SK-N-DZ (cell line): ENCODE measurements at places on chromosomes 16 and 17.

GRCh38 chr16:825341-826061, 25.0 kb upstream of the GNG13 start:
- no peak for DNase-seq

DNA sequence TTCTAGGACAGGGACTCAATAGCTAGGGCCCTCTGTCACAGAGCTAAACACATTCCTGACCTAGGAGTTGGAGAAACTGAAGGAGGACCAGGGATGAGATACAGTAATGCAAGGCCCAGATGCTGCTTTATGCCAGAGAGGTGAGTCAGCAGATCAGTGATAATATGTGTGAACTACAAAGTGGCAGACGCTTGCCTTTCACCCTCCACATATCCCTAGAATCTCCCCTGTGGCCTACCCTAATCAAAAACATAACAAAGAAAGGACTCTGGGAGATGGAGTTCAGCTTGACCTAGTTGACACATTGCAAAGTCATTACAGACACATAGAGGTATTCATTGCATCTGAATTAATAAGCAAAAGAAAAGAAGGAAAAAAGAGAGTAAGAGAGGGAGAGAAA, 417.6 kb upstream of the DYNLRB2 start:
- peak; percentile 50 for DNase-seq

GRCh38 chr17:14387036-14387435, 86.2 kb downstream of the HS3ST3B1 start:
- no peak for DNase-seq

- DNase-seq: no peak
These were observed 94.6 kb downstream of the BANP start for GRCh38 chr16:88045820-88046303.

DNA sequence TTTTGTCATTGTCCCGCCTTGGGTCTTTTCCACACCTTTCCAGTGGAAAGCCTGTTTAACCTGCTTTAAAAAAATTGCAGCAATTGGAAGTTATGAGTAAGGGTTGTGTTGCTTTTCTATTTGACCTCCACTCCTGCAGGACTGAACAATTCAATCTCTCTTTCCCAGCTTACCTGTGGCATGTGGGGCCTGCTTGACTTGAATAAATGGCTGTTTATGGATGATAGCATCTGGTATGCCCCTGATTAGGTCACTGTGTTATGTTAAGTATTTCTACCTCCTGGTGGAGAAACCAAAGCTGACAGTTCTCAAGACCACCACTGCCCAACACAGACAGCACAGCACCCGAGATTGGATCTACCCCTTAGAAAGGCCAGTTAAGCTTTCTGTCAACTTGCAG, 64.8 kb upstream of the NOG start:
- no peak for DNase-seq

- DNase-seq: no peak
These were observed 1.2 kb downstream of the HS3ST3B1 start for GRCh38 chr17:14302091-14302430.

DNA sequence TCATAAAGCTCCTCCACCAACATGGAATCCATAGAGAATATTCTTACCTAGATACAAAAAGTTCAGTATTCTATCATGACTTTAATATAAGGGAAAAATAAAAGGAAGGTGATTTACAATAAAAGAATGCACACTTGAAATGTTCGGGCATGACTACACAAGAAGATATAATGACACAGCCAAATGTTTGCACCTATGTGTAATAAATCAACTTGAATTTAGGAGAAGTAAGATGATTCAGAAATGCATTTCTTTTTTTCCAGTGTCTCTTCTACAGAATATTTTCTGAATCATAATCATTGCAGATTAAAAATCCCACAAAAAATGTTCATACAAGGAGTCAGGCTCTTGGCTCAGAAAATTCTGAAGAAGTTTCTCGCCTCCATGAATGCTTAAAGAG, 404.0 kb upstream of the HSBP1 start:
- DNase-seq: no peak

GRCh38 chr17:43694081-43694870, 32.6 kb upstream of the MEOX1 start:
- peak; percentile 86 for DNase-seq

DNA sequence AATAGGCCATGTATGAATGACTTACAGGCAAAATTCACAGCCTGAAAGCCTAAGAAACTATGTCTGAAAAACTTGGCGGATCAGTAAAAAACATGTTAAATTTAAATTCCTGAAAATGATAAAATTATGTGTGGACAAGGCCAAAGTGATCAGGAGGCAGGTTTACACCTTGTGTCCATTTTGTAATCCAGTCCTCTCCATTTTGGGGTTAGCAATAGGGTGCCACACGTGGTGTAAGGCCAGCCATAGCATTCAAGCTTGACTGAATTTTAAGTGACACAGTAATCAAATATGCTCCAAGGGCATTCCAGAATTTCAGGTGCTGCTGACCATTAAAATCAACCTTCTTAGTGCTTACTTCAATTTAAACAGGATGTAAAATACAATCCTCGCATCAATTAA, 2.7 kb downstream of the RNF43 start:
- no peak for DNase-seq

DNA sequence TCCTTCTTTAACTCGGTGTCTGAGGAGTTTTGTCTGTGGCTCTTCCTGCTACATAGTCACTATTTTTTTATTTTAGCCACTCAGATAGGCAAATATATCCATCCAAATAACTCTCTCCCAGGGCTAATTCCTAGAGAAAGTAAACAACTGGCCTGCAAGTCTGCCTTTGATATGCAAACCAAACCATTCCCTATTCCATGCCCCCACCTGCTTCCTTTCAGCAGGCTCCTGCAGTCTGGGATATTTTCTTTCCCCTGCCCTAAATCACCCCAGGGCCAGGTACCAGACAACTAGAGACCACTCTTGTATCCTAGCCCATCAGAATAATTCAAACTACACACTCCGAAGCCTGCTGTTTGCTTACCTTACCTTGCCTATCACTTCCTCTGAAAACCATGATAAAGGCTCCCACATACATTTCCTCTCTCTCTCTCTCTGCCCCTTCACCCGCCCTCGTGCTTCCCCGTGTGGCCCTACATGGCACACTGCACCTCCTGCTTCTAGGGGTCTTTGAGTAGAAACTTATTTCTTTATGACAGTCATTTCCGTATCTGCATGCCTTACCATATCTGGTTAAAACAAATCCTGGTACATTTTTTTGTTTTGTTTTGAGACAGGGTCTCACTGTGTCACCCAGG, 8.3 kb downstream of the CD300H start:
- DNase-seq: no peak

DNA sequence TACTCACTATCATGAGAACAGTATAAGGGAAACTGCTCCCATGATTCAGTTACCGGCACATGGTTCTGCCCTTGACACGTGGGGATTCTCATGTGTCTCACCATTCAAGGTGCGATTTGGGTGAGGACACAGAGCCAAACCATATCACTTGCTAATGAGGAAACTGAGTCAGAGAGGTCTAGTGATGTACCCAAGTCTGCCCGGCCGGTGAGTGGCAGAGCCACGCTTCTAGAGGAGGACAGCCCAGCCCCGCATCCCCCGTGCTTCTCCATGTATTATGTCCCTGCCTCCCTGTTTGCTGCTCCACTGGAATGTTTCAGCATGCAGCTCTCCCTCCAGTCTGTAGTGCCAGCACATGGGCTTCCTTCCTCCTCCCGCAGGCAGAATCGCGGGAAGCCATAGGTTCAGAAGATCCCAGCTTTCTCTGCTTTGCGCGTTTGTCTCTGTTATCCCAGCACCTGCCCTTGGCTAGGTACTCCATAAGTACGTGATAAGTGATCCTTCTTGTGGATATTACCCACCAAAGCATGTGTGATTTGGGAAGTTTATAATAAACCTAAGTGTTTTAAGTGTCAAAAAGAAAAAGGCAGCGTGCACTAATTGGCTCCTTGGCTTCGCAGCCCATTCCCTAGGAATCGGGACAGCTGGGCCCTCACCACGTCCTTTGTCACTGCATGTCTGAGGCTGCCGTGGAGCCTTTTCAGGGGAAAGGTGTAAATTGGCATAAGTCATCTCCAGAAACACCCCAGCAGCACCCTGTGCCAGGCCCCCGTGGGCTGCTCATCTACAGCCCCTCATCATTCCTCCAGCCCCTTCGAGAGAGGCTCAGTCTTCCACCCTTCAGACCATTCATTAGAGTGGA, 103.8 kb downstream of the CLEC16A start:
- DNase-seq: no peak

GRCh38 chr16:87131061-87131995, 185.9 kb downstream of the C16orf95 start:
- DNase-seq: no peak

DNA sequence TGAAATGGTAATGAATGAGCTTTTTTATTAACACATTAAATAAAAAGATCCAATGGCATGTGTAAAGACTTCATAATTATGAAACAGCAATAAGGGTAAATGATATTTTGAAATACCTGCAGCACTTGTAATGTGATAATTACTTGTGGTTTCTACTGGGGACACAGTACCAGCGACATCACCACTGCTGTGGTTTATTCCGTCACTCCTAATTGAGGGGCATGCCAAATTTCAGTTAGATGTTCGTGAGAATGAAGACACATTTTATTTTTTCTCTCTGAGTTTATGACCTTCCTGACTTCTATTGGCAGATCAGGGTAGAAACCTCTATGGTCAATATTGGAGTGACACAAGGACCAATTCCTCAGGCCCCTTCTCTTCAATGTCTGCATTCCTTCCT, 131.9 kb upstream of the XYLT1 start:
- no peak for DNase-seq

- DNase-seq: no peak
These were observed 13.4 kb downstream of the ST6GALNAC1 start for GRCh38 chr17:76630151-76630550.

GRCh38 chr16:4110065-4110464, 6.2 kb downstream of the ADCY9 start:
- no peak for DNase-seq

GRCh38 chr17:40355804-40356758, 8.5 kb downstream of the GJD3 start:
- no peak for DNase-seq

- DNase-seq: peak; percentile 28
These were observed 2.6 kb downstream of the PARD6A start for GRCh38 chr16:67663151-67663876.

GRCh38 chr16:15933781-15934180, 15.6 kb upstream of the ABCC1 start:
- no peak for DNase-seq

DNA sequence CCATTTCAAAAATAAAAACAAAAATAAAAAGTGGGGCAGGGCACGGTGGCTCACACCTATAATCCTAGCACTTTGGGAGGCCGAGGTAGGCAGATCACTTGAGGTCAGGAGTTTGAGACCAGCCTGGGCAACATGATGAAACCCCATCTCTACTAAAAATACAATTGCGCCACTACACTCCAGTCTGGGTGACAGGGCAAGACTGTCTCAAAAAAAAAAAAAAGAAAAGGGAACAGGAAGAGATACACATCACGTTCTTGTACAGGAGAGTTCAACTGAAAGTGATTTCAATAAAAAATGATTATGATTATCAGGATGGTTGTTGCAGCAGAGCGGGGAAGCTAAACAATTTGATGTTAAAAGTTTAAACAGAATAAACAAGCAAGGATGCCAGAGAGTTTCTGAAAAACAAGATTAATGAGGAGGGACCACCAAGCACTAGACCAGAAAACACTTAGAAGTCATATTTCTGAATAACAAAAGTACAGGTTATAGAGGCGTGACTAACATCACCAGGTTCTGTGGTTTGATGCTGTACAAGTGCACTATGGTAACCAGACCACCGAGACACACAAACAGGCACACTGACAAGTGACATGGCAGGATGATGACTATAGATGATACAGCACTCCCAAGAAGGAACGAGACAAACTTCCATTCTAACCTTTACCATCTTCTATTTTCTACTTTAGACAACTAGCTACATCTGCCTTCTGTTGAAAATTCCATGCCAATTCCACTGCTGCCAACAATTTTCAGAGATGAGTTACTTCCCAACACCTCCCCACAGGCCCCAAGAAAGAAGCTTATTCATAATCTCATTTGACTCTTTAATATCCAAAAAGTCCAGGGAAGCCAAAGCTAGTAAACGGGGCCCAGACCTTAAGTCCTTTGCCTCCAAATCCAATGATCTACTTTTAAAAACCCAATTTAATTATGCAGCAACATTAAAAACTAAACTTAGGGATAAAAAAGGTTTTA, 11.8 kb downstream of the DNAJA2 start:
- DNase-seq: no peak

DNA sequence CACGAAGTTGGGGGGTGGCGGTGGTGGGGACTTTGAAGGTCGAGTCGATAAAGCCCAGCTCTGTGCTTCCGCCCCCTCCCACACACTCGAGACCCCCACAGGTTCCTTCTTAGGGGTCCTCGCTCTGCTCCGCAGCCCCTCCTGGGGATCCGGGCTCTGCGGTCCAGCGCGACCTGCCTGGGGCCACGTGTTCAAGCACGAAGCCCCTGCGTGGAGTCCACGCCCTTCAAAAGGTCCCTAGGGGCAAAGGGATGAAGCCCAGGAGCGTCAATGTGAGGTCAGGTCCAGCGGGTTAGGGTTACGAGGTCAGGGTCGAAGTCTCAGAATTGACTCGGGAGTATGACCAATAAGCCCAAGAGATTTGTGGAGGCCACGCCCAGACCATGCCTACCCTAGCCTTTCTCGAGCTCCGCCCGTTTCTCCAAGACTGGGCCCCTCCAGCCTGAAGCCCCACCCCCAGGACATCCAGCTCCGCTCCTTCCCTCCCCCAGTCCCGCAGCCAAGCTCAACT, 786 bp upstream of the CACNA1G start:
- no peak for DNase-seq
